ENCODE measurements at places on chromosomes 11 and 22. TPM values are rescaled to one million over a fixed set of nuclear protein-coding genes. Genes with fewer than 3 reads are reported as not detected.
A peak's percentile ranks its signal among the peaks of the same experiment; 100 is the strongest.

- no peak for DNase-seq
These were observed 20.5 kb upstream of the MPPED1 start for GRCh38 chr22:43391306-43391705.

TRPM5 gene
- total RNA-seq = 1.7 TPM

TAGLN gene
- total RNA-seq = 14.7 TPM

- DNase-seq = no peak
These were observed 27.4 kb downstream of the MOB2 start for GRCh38 chr11:1459219-1459575.

ENTHD1 gene
- not detected for total RNA-seq

DNA sequence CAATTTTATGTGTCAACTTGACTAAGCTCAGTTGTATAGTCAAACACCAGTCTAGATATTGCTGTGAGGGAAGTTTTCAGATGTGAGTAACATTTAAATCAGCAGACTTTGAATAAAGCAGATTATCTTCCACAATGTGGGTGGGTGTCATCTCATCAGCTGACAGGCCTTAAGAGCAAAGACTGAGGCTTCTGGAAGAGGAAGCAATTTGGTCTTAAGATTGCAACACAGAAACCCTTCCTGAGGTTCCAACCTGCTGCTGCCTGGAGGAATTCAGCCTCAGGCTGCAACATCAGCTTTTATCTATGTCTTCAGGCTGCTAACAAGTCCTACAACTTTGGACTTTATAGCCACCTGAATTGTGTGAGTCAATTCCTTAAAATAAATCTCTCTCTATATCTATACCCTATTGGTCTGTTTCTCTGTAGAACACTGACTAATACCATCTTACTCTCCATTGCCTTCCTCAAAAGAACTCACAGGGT, 277.2 kb upstream of the PLET1 start:
- DNase-seq = no peak

DNA sequence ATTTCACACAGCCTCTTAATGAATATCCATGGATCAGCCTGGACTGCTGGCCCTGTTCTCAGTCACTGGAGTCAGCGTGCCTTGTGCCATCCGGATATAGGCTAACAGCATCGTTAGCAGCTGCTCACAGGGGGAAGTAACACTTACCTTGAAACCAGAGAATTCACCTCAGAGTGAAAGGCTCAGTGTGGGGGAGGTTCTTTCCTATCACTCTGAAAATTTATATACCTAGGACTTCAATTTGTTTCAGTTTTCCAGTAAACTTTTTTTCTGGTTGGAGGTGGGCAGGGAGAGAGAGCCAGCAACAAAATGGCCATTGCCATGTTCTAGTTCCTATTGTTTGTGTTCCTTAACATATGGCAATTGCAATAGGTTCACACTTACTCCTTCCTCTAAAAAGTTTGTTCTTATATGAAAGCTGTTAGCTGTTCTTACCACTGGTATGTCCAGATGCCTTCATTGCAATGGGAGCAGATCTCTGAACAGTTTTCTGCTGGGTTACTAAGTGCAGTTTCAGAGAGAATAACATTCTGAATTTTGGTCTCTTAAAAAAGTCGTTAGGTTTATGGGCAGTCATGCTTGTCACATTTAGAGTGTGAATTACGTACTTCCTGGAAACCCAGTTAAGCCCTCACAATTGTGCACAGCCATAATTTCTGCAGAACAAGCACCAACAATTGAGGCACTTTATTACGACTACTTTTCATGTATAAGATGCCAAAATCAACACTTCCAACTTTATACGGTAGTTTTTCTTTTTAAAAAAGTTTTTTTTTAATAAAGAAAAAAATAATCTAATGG, 247.6 kb downstream of the CADM1 start:
- no peak for DNase-seq

RHBDD3 gene
- 72.4 TPM for total RNA-seq

CACNA1I gene
- 0.03 TPM for total RNA-seq

DUSP8 gene
- 23.2 TPM for total RNA-seq

GRCh38 chr11:67732045-67732787, 57.8 kb upstream of the ALDH3B2 start:
- DNase-seq = no peak

DNA sequence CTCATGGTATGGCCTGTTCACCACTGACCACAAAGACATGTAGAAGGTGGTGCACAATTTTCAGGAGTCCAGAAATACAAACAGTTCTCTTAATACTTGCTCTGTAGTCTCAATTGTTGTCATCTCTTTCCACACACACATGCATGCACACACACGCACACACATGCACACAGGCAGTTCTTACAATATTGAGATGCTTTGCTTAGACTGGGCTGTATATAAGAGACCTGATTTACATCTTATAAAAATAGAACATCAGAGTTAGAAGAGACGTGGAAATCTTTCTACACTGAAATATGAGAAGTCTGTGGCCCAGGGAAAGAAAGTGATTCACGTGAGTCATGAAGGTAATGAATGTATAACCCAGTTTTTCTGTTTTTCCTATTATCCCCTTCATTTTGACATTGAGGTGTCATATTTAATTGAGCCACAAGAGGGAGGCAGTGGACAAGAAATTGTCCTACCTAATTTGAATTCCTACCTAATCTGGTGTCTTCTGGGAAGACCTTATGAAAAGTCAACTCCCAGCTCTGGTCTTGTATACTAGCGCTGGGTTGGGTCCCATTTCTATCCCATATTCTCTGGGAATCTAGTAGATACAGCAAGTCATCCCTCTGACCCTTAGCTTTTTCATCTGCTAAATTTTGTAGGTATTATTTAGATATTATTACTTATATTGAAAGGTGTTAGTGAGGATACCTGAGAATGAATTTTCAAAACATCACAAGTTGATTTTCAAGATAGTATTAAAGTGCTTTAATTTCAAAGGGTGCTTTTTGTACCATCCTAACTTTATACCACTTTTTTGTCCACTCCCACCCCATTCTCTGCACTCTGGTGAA, 14.9 kb upstream of the MS4A4A start:
- DNase-seq = peak; percentile 81

GRCh38 chr11:45754741-45755140, 50.2 kb upstream of the SLC35C1 start:
- DNase-seq = no peak

DNA sequence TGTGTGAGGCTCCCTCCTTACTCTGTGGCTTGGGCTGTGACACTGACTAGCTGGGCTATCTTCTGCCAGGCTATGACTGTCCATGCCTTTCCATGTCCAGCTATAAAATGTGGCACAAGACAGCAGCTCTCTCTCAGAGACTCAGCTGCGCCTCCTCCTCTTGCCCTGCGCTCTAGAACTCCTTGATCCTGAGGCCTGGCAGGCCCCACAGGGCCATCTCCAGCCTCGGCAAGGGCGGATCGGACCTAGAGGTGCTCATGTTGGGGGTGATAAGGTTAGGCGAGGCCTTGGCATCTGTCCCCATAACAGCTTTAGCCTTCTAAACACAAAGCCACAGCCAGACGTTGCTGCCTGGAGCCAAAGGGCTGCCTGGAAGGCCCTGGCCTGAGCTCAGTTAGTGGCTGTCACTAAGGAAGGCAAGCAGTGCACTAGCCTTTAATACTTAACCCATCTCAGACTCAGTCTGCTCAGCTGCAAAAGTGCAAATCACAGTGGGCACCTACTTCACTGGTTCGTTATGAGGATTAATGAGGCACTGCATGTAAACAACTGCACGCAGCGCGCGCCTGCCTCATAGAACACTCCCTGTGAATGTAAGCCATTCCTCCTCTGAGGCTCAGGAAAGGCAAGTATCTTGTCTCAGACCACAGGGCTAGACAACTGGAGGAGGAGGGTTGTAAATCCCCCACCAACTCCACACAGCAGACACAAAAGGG, 1.2 kb downstream of the GUCD1 start:
- no peak for DNase-seq

APOL6 gene
- 6.3 TPM for total RNA-seq

- no peak for DNase-seq
These were observed 57.9 kb downstream of the DYNC2H1 start for GRCh38 chr11:103167166-103167565.

ZNF214 gene
- 2.5 TPM for total RNA-seq

DNA sequence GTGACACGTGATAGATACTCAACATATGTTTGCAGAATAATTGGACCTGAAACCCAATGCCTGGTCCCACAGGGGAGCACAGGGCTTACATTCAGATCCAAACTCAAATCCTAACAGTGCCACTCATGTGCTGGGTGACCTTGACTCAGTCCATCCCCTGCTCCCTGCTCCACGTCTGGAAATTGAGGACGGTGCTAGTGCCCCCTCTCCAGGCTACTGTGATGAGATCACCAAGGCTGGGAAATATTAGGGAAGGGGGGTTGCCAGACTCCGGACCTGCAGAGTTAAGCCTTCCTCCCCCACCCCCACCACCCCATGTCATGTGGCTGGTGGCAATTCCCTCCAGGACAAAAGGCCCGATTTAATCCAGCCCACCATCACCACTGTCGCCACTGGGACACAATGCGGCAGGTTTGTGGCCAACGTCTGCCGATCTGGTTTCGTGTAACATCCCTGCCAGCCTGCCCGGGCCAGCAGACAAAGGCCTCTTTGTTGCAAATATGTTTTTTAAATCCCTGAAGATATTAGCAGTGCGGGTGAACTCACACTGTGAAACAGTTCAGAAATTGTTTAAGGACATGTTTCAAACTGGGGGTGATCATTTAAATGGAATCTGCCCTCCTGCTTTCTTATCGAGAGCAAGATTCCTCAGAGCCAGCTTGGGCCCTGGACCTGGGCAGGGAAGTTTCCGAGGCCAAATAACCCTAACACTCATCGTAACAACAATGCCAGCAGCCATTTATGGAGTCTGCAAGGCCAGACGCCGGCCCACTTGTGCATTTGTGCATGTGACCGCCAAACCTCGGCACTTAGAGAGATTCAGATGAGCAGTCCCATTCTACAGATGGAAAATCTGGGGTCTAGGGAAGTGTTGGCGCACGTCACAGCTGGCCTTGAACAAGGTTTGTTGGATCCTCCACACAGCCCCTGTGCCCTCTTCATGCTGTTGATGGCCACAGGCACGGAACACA, 19.6 kb upstream of the MN1 start:
- no peak for DNase-seq

- no peak for DNase-seq
These were observed 10.4 kb downstream of the OR52K2 start for GRCh38 chr11:4459500-4459899.

DNA sequence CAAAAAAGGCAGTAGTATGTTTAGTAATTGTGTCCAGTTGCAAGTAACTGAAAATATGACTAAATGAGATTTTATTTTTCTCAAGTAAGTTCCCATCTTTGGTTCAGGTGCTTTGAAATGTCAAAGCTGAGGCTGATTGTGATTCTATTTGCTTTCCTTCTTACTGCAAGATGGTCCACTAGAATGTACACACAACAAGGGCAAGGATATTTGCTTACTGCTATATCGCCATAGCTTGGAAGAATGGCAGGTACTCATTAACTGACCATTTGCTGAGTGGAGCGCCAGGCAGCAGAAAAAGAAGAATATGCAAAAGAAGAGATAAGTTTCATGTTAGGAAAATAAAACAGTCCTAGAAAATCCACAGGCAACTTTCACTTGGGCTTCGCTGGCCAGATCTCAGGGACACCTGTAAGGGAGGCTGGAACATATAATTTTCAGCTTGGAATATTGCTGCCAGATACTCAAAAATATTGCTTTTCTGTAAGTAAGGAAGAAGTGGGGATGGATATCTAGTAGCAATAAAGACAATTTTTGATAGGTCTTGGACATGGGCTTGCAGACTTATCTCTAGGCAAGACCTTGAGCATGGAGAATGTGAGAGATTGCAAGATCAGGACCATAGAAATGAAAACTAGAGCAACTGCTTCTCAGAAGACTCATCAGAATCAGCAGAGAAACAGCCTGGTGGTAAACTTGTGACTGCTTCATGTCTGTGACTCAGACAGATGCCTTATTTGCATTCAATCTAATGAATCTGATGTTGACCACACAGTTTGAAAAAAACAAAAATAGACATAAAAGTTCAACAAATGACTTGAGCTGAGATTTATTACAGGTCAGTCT, 44.8 kb upstream of the OR9Q1 start:
- no peak for DNase-seq

- DNase-seq = no peak
These were observed 68.9 kb upstream of the RTL6 start for GRCh38 chr22:44566911-44567310.

GRCh38 chr11:16893456-16894066, 120.7 kb downstream of the PLEKHA7 start:
- DNase-seq = peak; percentile 65

DNA sequence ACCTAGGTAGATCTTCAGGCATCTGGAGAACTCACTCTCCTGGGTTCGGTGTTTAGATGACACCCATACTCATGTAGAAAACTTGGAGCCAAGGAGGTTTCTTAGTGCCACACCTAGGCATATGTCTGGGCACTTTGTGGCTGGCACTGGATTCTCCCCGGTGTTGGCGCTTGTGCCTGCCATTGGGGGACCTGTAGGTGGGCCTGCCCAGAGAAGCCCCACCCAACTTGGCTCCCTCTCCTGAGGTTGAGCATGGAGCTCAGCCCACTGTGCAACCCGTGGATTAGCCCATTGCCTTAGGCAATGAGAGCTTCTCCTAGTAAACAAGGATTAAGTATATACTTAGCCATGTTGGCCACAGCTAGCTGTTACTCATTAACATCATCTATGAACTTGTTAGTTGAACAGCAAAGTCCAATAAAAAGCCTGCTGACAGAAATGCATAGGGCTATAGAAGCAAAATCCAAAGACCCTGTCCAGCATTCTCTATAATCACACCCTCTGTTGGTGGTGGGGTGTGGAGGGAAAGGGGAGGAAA, 335.5 kb upstream of the CHORDC1 start:
- no peak for DNase-seq

DNA sequence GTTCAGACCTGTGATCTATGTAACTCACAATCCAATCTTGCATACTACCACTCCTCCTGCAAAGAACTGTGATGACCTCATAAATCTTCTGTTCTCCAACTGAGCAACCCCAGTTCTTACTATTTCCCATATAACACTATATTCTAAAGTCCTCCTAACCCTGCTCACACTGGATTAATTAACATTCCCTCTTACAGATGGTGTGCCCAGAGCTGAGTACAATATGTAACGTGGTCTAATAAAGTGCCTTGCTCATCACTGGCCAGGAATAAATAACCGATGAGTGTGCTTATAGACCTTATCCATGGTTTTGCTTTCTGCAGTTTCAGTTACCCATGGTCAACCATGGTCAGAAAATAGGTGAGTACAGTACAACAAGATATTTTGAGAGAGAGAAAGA, 28.6 kb downstream of the PRCP start:
- DNase-seq = no peak

MAPK8IP1 gene
- 4.0 TPM for total RNA-seq

OR4A16 gene
- total RNA-seq = not detected

DNA sequence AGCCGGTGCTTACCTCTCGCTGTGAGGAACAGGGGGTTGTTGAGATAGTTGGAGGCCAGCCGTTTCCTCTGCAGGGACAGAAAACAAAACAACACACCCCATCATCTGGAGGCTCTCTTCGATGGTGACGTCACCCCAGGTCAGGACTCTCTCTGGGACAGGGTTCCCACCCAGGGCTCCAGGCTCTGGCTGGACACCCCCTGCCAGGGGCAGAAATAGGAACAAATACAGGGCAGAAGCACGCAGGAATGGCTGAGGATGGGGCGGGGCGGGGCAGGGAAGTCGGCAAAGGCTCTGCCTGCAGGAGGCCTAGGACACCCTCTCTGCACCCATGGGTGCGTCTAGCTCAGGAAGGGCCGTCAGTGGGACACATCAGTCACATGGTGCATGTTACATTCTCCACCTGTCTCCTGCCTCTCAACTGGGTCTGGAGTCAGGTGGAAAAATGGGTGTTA, 118.5 kb downstream of the PHF21B start:
- no peak for DNase-seq

Data from HT-29 (cell line).